D721Med (cell line): ENCODE measurements at places on chromosomes 2 and 18.

GRCh38 chr18:31498574-31499524 lies 872 bp downstream of the DSG2 start:
- no peak for DNase-seq

DNA sequence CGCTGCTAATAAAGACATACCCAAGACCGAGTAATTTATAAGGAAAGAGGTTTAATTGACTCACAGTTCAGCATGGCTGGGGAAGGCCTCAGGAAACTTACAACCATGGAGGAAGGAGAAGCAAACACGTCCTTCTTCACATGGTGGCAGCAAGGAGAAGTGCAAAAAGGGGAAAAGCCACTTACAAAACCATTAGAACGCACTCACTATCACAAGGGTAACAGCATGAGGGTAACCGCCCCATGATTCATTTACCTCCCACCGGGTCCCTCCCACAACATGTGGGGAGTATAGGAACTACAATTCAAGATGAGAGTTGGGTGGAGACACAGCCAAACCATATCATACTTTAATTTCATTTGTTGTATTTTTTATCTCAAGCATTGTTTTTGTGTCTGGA lies 67.5 kb downstream of the ATP9B start:
- DNase-seq: no peak

- no peak for DNase-seq
Observed at GRCh38 chr18:7757175-7757574, 190.1 kb downstream of the PTPRM start.

DNA sequence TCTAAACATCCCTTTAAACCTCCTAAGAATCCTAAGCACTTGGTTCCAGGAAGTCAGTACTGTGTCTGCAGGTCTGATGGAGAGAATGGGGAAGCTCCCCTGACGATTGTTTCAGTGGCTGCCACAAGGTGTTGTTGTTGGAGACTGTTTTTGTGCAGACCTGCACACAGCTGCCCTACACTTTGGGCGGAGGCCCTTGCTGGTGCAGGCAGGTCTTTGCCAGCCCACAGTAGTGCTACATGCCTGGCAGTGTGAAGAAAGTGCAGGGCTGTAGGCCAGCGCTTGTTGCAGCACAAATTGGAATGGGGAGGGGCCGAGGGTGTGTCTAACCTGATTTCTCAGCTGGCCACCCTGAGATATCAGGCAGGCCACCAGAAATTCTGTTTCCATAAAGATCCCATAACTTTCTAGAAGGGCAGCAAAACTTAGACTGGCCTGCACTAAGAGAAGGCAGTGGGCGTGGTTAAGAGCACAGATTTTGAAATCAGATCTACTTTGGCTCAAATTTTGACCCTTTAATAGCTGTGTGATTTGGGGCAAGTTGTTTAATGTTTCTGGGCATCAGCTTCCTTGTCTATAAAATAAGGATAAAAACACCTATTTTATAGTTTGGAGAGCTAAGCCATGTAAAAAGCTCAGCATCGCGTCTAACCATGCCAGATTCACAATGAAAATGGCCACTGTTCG lies 83.7 kb upstream of the SLC1A4 start:
- DNase-seq: no peak

DNA sequence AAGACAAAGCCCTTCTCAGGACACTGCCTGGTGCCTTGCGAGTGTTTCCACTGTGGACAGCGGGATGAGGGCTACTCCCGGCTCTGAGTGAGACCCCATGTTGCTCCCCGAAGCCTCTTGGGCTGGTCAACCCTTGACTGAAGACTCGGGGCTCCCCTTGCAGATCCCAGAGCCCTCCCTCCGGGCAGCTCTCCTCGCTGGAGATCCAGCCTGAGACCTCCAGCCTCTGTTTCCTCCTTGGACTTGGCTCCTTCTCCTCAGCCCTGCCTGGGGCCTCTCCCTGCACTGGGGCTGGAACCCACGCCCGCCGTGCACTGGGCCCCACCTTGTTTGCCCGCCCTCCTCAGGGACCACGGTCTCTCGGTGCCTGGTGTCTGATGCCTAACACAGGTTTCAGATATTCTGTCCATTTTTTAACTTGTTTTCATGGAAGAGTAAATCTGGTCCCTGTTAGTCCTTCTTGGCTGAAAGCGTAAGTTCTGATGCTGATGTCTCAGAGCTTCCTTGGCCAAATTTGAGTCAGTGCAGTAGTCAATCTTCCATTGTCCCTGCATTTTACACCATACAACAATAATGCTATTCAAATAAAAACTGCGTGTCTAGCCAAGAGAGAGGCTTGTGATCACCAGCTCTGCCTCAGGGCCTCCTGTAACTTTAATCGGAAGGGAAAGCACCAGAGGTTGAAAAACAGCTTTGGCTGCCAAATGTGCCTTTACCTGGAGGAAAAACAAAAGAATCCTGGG lies 139.3 kb upstream of the CTDP1 start:
- no peak for DNase-seq

DNA sequence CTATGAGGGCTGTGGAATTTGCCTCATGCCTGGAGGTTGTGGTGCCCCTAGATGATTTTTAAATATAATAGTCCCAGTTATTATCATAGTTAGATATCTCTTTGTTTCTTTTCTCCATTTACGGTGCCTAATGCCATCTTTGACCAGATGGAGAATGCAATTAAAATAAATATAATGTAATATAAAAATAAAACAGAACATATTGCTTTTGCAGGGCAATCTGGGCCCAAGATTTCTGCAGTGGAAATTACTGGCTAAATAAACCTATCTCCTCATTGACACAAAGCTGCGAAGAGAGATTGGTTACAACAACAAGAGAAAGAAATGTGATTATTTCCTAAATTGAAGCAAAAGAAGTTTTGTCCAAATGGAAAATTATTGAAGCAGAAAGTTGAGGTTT lies 51.8 kb downstream of the CPO start:
- DNase-seq: no peak

DNA sequence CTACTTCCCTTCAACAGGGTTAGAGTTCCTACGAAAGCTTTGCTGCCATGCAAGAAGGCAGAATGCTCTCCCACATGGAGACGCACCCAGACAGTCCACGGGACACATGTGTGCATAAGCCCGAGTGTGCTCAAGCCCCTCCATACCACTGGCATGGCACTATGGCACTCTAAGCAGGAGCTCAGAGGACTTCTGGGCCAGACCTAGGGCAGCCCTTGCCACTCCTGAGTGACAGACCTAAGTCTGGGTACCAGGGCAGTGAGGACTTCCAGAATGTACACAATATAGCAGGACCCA lies 11.4 kb upstream of the ARID5A start:
- DNase-seq: no peak

GRCh38 chr2:231256494-231256893 lies 58.1 kb downstream of the ARMC9 start:
- no peak for DNase-seq

DNA sequence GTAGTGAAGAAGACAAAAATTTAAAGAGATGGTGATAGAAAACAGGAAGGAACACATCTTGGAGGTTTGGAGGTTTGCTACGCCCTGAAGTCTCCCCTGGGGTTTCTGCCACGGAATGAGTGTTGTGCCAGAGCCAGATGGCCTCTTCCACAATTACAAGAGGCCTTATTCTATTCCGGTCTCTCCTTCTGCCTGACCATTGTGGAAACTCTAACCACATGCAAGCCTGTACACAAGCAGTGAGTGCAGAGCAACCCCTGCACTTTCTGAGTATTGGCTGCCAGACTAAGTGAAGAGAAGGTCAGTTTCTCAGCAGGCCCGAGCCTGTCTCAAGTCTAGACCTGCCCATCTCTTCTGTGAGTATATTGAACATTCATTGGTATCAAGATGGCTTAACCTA lies 22.7 kb upstream of the MYO1B start:
- DNase-seq: no peak

DNA sequence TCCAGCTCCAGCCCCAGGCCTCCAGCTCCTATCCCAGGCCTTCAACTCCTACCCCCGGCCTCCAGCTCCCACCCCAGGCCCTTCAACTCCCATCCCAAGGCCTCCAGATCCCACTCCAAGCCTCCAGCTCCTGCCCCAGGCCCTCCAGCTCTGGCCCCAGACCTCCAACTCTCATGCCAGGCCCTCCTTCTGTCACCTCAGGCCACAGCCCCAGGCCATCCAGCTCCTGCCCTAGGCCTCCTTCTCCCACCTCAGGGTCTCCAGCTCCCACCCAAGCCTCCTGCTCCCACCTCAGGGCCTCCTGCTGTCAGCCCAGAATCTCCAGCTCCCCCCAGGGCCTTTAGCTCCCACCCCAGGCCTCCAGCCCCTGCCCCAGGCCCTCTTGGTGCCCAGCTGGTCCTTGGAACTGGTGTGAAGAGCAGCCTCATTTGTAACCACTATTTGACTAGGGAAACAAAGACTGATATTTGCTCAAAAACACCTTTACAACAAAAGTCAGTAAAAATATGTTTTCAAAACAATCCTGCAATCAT lies 67.8 kb upstream of the SALL3 start:
- no peak for DNase-seq

GRCh38 chr2:234932591-234933168 lies 19.1 kb upstream of the SH3BP4 start:
- DNase-seq: no peak

DNA sequence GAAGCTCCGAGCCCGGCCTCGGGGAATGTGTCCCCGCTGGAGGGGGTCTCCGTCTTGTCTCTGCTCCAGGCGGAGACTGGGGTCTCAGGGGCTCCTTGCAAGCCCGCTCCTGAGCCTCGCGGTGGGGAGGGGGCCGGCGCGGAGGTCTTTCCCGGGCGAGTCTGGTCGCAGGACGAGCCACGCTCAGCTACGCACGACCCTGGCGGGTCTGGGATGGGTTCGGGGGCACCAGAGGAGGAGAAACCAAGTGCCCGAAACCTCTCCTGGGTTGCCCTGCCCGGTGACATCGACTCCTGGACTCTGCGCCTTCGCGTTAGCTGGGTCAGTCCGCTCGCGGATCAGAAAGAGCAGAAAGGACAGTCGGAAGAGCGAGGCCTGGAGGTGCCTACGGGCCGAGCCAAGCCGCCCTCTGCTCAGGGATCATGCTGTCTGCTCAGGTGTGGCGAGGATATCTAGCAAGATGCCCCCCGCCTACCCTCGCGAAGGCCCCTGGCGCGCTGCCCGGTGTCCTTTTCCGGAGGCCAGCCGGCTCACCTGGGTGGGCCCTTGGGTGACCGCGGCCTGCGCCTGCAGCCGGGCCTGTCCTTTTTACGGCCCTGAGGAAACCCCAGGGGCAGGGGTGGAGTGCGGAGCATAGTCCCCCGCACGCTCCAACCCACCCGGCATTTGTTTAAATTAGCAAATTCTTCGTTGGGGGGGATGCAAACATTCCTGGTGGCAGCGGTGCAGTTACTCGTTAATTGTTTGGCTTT lies 58.7 kb downstream of the SNORC start:
- DNase-seq: no peak

GRCh38 chr18:3607309-3608098 lies 157.5 kb downstream of the TGIF1 start:
- DNase-seq: no peak

DNA sequence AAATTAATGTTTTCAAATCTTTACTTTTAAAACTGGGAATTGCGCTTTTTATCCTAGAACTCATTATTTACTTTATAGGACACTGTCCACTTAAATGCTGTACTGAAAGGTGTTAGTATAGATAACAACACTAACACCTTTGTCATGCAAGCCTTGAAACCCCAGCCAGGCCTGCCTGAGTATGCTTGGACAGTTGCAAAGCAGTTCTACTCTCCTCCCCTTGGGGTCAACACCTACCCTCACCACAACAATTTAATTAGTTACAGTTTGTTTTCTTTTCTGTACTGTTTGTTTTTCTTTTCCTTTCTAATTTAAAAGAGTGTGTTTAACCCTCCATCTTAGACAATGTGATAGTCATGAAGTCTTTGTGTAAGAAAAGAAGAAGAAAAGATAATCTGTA lies 18.9 kb upstream of the FAM98A start:
- no peak for DNase-seq

GRCh38 chr2:120683081-120683480 lies 52.6 kb upstream of the GLI2 start:
- no peak for DNase-seq

- no peak for DNase-seq
Observed at GRCh38 chr2:34991508-34992274, 1363.9 kb upstream of the CRIM1 start.

GRCh38 chr18:50630895-50631294 lies 71.0 kb downstream of the MAPK4 start:
- no peak for DNase-seq

GRCh38 chr2:164934401-164935117 lies 20.8 kb downstream of the SLC38A11 start:
- no peak for DNase-seq

DNA sequence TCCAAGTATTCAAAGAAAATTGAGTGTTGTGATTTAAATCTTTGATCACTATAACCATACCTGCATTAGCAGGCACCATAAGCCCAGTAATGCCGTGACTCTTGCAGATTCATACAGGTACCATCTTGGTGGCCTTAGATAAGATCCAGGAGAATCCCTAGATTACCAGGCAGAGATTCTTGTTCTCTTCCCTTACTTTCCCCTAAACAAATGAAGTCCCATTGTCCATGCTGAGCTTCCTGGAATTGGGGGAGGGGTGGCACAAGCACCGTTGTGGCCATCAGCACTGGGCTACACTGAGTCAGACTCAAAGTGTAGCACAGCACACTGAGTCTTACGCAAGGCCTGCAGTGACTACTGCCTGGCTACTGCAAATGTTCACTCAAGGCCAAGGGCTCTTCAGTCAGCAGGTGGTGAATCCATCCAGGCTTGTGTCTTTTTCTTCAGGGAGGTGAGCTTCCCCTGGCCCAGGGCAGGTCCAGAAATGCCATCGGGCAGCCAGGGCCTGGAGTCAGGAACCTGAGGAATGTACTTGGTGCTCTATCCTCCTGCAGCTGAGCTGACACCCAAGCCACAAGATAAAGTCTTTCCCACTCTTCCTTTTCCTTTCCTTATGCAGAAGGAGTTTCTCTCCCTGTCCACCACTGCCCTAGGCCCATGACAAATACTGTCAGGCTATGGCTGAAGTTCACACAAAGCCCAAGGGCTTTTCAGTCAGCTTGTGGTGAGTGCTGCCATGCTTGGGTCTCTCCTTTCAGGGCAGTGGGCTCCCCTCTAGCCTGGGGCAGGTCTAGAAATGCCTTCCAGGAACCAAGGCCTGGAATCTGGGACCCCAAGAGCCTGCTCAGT lies 52.6 kb downstream of the CD28 start:
- DNase-seq: no peak

DNA sequence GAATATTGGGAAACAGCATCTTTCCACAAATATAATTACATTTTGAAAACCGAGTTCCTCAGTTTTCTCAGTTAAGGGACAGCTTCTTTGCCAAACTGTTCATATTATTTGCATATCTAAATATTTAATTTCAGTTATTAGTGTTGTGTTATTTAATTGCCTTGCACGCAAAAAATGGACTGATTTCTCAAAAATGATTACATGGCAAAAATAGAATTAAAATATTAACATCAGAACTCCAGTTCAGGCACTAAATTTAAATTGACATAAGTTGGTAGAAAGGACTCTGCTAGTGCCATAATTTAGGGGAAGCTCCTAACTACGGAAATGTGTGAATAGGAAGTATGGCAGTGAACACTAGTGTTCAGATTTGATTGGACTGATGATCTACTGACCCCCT lies 209.6 kb downstream of the PARD3B start:
- no peak for DNase-seq
